Right ventricle myocardium inferior (tissue), 1 donor: ENCODE measurements at places on chromosomes 2 and 18.

GRCh38 chr2:46540496-46541331, 61.3 kb downstream of the TMEM247 start:
- DNase-seq = no peak

- DNase-seq = no peak
Observed at GRCh38 chr18:22538426-22538825, 120.7 kb upstream of the CTAGE1 start.

DNA sequence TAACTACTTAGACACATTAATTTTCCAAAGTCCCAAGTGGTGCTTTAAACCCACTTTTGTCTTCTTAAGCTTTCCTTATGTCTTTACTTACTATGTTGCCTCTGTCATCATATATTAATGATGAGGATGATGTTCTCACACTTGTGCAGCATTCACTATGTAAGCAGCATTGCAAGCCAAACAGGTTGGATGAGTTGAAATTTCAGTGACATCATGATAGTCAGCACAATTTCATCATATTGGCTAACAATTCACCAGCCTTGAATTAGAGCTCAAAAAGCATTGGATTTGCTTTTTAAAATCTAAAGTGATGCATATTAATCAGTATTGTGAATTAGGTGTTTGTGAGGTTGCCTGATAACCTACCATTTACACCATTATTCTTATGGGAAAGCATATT, 7.7 kb downstream of the APLF start:
- no peak for DNase-seq

GRCh38 chr18:13615432-13615861, 110.9 kb downstream of the FAM210A start:
- no peak for DNase-seq

- DNase-seq = peak; percentile 74
Observed at GRCh38 chr2:42072349-42073118, 24.7 kb downstream of the PKDCC start.

- no peak for DNase-seq
Observed at GRCh38 chr18:72823345-72823744, 44.4 kb downstream of the NETO1 start.

GRCh38 chr18:63783394-63783793, 8.2 kb downstream of the SERPINB7 start:
- no peak for DNase-seq

DNA sequence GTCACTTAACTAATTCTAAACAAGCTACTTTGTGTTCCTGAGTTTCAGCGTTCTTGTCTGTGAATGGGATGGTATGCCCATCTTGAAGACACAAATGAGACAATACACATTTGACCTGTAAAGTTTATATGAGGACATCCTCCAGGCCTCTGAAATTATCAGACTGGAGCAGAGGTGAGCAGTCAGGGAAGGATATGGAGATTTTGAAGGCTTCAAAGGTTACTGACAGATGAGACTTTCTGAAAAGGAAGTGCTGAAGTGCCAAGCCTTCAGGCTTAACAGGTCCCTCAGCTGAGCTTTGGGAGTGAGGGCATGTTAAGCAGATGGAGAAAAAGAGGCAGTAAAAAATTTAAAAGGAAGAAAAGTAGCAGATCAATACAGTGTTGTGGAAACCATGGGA, 110.9 kb upstream of the FOSL2 start:
- no peak for DNase-seq

GRCh38 chr18:24514439-24514838, 54.0 kb downstream of the HRH4 start:
- DNase-seq = no peak

GRCh38 chr2:82803307-82803706, 1655.8 kb downstream of the SUCLG1 start:
- no peak for DNase-seq

GRCh38 chr18:63155169-63155852, 164.3 kb downstream of the BCL2 start:
- peak; percentile 63 for DNase-seq

DNA sequence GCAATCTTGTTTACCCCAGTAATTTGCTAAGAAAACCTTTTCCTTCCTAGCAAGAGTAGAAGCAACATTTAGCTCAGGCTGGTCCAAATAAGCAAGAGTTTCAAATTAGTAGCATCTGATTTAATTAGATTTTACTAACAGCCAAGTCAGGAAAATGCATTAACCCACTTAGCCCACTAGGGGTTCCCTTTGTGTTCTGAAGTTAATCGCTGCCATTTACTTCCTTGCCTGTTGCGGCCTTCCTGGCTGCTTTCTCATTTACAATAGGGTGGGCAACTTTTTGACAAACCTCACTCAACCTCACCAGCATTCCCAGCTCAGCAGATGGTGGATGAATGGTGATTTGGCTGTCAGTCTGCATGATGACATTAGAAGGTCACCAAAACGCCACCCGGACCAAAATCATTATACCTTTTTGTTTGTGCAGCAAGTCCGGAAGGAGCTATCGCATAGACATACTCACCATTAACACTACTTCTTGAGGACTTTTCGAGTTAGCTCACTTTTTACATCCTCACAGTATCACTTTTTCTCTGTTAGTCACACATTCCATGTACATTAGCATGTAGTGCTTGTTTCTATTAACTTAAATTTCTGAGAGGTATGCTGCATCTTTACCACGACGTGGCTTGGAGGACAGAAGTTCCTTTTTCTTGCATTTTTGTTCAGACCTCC, 101.5 kb upstream of the SETBP1 start:
- no peak for DNase-seq

DNA sequence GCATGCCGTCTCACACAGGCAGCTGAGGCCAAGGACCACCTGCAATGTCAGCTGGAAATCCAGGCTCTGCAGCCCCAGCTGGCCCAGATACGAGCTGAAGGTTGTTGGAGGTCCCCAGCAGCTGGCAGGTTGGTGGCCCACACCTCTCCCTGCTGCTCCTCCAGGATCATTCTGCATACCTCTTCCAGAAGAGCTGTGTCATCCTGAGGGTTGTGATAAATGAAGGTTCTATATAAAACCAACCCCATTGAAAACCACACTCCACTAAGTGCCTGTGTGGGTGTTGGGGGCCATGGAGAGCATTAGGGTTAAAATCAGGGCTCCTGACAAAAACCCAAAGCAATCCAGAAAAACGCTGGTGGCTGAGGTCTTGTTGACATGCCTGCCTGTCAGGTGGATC, 50.4 kb downstream of the C1QL2 start:
- no peak for DNase-seq

DNA sequence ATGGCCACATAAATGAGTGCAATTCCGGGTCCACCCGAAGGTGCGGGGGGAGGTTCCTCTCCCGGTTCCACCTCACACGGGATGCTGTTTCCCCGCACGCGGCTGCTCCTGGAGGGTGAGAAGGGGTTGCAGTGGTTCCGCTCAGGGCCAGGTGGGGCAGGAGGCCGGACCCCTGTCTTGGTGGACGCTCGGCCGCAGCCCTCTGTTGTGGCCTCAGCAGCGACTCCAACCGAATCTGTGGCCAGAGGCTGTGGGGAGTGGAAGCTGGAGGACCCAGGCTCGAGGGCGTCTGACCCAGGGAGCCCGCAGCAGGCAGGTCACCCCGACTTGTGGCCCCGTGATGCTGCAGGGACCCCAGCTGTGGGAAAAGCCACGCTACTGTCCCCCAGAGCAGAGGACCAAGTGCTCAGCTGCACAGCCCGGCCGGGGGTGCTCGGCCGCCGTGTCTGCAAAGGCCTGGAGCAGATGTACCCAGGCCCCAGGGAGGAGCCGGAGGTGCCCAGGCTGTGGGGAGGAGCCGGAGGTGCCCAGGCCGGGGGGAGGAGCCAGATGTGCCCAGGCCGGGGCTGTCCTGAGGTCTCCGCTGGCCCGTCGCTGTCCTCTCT, 83.9 kb downstream of the RTP5 start:
- DNase-seq = no peak

DNA sequence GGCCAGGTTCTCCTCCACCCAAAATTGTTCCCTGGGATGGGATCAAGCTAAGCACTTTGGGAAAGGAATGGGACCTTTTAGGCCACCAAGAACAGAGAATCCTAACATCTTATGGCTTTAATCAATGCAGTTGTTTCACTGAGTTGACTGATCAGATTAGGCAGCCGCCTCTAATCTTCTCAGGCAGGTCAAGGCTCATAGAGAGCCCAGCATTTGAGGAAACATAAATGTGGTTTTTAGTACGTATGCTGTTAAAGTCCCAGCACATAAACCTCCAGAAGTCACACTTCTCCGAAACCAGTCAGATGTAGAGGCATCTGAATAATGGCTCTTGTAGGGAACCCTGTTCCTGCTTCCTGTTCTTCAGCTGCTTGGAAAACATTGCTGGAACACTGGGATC, 99.5 kb upstream of the RMDN2 start:
- DNase-seq = no peak

DNA sequence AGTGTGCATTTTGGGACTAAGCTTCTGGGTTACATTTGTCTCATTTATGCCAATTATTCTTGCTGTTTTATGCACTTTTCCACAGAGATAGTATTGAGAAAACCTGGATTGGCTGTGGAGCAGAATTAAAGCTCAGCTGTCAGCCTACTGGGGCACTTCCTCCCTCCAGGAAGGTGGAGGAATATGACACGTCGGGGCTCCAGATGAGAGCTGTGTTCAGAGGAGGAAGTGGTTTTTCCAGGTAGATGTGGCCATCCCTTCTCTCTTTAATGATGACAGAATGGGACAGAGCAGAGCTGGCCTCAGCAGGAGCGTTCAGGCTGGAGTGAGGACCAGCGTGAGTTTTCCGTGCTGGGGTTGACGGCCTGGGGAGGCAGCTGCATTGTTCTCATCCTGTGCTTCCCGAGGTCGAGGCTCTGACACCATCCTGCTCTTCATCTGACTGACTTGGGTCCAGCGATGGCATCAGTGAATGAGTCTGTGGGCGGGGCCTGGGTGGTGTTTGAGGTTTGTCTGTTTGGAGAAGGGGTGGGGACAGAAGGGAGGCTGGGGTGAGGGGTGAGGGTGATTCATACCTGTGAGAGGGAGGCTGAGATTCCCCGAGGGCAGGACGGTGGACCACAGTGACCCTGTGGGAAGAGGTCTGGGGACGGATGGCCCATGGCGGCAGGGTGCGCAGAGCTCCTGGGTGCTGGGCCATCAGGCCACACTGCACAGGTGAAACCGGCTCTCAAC, 207.0 kb downstream of the LDLRAD4 start:
- DNase-seq = no peak

GRCh38 chr2:198664321-198664720, 793.4 kb downstream of the SATB2 start:
- DNase-seq = no peak

DNA sequence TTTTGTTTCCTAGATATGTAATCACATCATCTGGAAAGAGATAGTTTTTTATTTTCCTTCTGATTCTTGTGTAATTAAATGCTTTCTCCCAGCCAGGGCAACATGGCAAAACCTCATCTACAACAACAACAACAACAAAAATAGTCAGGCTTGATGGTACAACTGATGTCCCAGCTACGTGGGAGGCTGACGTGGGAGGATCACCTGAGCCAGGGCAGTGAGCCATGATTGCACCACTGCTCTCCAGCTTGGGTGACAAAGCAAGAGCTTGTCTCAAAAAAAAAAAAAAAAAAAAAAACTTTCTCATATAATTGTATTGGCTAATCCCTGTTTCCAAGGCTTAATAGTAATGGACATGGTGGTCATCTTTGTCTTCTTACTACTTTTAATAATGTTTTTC, 26.4 kb upstream of the PGAP1 start:
- DNase-seq = no peak

- DNase-seq = no peak
Observed at GRCh38 chr2:122884889-122885288, 1129.4 kb downstream of the TSN start.

DNA sequence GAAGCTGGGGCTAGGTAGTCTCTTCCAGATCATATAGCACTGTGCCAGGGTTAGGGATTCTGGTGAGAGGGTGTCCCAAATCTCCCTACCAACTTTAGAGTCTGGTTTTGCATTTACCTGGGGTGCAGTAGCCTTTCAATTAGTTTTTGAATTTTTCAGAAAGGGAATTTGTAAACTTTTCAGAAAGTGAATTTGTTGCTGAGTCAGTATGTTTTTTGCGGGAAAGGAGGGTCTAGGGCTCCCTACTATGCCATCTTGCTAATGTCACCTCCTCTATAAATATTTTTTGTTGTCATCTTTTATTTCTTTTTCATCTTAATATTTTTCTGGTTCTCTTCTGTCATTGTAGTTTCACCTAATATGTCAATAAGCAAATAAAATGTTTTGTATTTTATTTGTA, 95.8 kb upstream of the FAM98A start:
- DNase-seq = no peak

GRCh38 chr18:11994703-11995444, 13.6 kb downstream of the IMPA2 start:
- DNase-seq = no peak

DNA sequence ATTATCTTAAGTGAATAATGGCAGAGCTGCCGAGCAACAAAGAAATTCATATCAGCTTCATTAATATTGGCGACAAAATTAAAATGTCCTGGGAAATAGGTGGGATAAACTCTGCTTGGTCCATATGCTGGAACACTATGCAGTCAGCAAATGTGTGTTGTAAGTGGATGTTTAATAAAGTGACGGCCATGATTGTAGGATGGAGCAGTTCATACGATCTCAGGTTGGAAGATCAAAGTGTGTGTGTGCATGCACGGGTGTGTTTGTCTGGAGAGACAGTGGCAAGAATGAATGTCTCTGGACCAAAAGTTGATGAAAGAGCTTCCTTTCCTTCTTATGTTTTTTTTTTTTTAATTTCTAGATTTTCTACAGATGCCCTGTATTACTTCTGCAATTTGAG, 14.8 kb downstream of the TWIST2 start:
- DNase-seq = no peak

DNA sequence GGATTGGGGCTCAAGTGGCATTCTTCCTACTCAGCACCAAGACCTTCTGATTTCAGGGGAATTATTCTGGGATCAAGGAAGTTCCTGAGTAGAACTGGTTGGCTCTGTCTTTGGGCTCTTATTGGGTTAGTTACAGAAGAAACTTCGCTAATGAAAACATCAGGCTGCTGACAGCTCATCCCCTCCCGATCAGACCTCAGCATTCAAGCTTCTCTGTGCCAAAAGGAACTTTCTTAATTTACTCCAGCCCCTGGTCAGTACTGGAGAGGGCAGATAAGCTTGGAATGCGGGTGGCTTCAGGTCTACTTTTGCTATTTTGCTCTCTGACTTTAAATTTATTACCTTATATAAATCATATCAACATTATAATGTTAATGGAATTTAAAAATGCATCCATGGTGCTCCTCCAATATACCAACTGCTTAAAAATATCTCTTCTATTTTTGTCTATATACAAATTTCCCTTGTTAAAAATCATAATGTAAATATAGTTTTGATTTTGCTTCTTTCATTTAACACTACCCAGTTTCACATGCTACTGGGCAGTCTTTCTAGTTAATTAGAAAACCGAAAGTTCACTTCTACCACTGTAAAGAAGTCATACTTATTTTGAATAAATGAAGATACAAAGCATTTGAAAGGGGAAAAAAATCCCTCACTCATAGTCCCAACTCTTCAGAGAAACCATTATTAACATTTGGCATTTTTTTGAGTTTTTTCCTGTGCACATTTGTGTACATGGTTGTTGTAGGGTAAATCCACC, 34.4 kb downstream of the PCARE start:
- no peak for DNase-seq

DNA sequence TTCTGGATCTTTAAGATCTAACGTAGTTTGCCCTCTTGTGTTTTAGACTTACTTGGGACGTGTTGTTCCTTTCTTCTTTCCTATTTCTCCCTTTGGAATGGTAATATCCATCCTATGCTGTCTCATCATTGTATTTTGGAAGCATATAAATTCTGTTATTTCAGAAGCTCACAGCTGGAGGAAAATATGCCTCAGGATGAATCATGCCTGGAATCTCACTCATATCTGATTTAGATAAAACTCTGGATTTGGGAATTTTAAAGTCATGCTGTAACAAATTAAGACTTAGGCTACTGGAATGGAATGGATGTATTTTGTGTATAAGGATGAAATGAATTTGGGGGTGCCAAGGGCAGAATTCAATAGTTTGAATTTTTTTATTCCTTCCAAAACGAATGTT, 245.2 kb upstream of the GULP1 start:
- no peak for DNase-seq
